ENCODE measurements at places on chromosomes 3 and 15. TPM values are rescaled to one million over a fixed set of nuclear protein-coding genes. Genes with fewer than 3 reads are reported as not detected.

GRCh38 chr3:81624756-81625155 lies 136.7 kb downstream of the GBE1 start:
- no peak overlapping the region for H3K4me3 ChIP-seq
- no peaks in the 10 kb centered on the region for H3K27me3 ChIP-seq
- no peak for DNase-seq
- H3K4me1 ChIP-seq: no peaks in the 10 kb centered on the region
- H3K36me3 ChIP-seq: peaks cover 3% of the 10 kb centered on the region

DNA sequence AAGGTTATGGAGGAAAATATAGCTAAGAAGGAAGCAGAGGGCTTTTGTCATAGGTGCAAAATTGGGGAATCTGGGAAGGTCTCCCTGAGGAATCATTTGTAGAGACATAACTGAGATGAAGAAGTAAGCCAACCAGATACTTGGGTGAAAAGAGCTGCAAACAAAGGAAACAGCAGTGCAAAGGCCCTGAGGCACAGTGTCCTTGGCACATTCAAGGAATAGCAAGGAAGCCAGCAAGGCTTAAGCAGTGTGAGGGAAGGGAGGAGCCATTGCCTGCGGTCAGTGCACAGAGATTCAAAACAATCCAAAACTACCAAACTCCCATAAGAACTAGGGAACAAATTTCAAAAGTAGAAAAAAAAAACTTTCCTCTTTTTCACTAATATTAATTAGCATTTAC lies 88.3 kb downstream of the WDR49 start:
- no peaks in the 10 kb centered on the region for H3K4me1 ChIP-seq
- no peaks in the 10 kb centered on the region for H3K27me3 ChIP-seq
- H3K36me3 ChIP-seq: no peaks in the 10 kb centered on the region
- no peak overlapping the region for H3K4me3 ChIP-seq

ALS2CL gene
- 1.4 TPM for total RNA-seq

DNA sequence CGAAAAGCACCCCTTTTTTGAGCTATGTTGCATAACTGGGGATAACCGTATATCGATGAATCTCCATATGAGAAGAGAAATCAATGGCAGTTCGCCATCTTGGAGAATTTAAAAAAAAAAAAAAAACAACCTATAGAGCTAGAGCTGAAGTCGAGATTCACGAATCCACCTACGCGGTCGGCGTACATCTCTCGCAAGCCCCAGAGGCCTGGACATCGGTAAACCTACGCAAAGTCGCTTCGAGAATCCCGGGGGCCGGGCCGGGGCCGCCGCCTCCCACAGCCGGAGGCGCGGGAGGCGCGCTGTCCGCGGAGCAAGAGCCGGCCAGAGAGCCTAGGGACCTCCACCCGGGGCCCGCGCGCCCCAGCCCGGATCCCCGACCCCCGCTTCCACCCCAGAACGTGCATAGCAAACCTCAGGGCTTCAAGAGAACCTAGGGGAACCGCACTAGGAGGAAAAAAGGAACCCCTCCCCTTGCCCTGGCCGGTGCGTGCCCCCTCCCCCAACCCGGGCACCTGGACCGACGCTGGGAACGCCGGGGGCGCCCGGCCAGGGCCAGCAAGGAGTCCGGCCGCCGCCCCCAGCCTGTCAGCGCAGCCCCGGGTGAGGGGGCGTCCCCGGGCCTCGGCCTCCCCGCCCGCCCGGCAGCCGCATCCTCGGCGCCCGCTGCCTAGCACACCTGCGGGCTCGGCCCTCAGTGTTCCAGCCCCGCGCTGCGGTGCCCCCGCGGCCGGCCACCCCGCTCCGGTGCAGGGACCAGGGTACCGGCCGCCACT lies 567 bp downstream of the PFN2 start:
- H3K36me3 ChIP-seq: peaks cover 12% of the 10 kb centered on the region
- H3K4me3 ChIP-seq: peak overlapping the region; percentile 95
- peaks cover 5% of the 10 kb centered on the region for H3K4me1 ChIP-seq

GRCh38 chr15:70569714-70570231 lies 193.6 kb downstream of the UACA start:
- peaks cover 16% of the 10 kb centered on the region for H3K27me3 ChIP-seq
- H3K36me3 ChIP-seq: no peaks in the 10 kb centered on the region
- no peak overlapping the region for H3K27ac ChIP-seq
- H3K4me1 ChIP-seq: 0 out of 2 replicates have a peak, but pooled peaks cover 2% of the 10 kb centered on the region
- H3K4me3 ChIP-seq: no peak overlapping the region
- peak; percentile 69 for DNase-seq

SLC22A13 gene
- under 0.01 TPM for total RNA-seq
